ENCODE measurements at places on chromosomes 4 and X.

- DNase-seq = no peak
Measured at GRCh38 chr4:169841776-169842175, 84.0 kb upstream of the HPF1 start.

DNA sequence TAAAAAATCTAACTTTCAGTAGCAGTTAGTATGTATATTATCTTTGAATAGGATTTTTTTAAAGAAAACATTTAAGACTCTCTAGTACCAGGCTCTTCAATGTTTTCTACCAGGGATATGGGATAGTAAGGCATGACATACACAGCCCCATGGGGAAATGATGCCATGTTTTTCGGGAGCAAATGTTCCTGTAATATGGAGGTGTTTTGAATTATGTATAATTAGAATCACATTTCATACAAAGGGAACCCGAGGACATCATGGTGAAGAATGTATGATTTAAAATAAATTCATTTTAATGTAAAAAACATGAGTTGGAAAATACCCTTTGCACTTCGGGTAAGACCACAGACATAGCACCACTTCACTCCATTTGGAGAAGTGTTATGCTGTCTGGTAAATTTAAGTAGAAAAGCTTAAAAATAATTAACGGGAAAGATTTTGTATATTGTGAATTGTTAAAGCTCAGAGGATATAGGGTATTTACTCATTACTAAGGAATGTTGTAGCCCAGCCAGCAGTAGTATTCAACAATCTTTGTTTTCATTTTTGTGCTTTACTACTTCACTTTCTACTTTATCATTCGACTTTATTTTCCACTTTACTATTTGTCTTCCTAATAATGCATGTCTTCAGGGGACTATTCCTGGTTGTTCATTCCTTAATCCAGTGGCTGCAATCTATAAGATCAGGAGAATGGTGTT lies 2050.7 kb downstream of the ARAP2 start:
- DNase-seq = no peak

- no peak for DNase-seq
Measured at GRCh38 chr4:6991771-6992557, 51.2 kb upstream of the TADA2B start.

- no peak for DNase-seq
Measured at GRCh38 chr4:144575181-144575580, 70.8 kb upstream of the HHIP start.

DNA sequence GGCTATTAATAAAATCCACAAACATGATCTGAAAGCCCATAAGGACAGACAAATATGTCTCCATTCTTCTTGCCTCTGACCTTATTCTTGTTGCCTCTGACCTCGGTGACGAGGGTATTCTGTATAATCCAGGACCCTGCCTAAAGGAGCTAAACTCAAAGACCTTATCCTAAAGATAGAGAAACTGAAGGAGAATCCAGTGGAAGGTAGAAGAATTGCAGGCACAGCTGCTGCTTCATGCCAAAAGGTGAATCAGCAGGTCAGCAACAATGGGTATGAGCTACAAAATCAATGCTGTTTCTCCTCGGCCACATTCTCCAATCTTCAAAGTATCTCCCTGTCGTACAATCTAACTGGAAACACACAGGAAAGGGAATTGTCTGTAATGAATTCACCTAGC lies 71.4 kb downstream of the INTS6L start:
- DNase-seq = no peak

GRCh38 chr4:145130788-145131399 lies 32.8 kb downstream of the ABCE1 start:
- DNase-seq = no peak

DNA sequence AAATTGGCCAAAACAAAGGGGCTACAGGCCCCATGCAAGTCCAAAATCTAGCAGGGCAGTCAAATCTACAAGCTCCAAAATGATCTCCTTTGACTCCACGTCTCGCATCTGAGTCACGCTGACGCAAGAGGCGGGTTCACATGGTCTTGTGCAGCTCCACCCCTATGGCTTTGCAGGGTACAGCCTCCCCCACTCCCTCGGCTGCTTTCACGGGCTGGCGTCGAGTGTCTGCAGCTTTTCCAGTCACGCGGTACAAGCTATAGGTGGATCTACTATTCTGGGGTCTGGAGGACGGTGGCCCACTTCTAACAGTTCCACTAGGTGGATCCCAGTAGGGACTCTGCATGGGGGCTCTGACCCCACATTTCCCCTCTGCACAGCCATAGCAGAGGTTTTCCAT lies 99.2 kb upstream of the KCNIP4 start:
- DNase-seq = no peak

DNA sequence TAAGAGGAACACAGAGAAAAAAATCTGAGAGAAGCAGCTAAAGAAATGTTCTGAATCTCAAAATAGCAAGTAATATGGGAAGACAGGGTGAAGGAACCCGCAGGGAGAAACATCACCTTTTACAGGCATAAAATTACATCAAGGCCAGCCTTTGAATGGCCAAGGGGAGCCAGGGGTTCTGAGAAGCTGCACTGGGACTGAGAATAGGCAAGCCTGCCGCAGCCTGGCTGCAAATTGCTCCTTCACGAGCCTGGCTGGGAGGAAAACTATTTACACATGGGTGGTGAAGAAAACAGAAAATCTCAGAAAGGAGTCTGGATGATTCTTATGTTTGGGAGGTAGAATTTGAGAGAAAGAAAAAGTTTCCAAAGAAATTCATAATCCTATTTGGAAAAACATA lies 74.5 kb upstream of the QRFPR start:
- DNase-seq = no peak

DNA sequence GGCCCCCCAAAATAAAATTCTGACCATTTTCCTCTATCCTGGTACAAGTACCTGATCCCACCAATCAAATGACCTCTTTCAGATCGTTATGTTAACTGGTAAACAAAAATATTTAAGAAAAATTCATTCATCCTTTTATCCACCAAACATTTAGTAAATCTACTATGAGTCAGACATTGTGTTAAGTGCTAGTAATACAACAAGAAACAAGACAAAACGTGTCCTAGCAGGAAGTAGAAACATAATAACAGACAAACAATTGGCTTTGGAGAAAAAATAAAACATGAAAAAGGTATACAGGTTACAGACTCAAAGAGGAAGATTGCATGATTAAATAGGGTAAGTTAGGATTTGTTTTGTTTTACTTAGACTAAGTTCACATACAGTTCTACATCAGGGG lies 43.7 kb downstream of the ANTXR2 start:
- no peak for DNase-seq

- no peak for DNase-seq
Measured at GRCh38 chr4:185589067-185589836, 53.9 kb upstream of the PDLIM3 start.

DNA sequence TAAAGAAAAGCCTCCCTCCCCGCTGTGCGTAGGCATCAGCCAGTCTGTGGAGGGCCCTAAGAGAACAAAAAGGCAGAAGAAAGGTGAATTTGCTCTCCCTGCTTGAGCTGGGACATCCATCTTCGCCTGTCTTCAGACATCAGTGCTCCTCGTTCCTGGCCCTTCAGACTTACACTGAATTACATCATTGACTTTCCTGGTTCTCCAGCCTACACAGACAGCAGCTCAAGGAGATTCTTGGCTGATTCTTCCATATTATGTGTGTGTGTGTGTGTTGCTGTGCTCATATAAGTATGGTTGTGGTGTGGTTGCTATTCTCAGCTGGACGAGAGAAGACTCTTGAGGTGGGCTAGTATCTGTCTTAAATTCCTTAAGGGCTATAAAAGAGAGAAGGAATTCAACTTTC lies 35.5 kb upstream of the CD99L2 start:
- no peak for DNase-seq

DNA sequence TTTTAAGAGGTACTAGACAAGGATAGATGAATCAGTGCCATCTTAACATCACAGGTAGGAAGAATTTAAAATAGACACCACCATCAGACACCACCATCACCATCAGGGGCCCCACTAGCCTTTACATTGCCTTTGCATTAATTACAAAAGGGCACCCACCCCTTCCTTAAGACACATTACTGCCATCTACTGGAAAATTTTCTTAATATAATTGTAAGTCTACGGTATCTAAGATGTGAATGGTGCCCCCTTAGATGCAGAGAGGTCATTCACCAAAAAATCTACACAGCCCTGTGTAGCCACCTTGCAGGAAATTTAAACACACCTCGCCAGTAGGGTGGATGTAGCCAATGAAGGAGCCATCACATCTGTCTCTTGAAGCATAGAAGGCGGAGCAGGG lies 184.1 kb downstream of the MID1IP1 start:
- DNase-seq = no peak

DNA sequence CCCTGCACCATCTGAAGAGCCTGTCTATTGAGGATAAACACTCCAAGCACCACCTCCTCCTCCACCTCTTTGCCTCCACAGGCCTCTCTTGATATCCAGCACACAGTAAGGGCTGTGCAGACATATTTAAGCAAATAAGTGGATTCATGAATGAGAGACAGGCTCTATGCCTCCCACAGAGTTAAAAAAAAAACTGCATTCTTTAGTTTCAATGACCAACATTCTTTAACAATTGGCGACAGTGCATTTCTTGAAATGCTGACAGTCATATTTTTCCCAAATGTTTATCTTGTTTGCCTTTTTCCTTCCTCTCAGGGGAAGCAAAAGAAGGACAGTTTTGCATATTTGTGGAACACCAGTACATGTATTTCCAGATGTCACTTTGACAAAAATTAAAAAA lies 38.6 kb downstream of the MXRA5 start:
- no peak for DNase-seq

DNA sequence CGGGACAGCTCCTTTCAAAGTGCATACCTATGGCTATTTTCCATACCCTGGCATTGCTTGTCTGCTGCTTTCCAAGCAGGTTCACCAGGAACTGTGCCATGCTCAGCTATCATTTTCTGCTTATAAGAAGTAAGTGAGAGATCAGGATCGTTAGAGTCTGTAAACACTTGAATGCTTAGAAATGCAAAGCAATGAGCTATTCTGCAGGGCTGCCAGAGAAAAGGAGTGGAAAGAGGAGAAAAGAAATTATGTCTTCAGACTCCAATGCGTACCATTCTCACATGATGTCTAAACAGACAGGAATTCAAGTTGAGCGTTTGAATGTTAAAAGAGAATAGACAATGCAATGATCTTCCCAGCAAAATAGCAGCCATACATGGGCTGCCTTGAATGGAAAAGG lies 245.5 kb upstream of the SLC7A11 start:
- DNase-seq = no peak

DNA sequence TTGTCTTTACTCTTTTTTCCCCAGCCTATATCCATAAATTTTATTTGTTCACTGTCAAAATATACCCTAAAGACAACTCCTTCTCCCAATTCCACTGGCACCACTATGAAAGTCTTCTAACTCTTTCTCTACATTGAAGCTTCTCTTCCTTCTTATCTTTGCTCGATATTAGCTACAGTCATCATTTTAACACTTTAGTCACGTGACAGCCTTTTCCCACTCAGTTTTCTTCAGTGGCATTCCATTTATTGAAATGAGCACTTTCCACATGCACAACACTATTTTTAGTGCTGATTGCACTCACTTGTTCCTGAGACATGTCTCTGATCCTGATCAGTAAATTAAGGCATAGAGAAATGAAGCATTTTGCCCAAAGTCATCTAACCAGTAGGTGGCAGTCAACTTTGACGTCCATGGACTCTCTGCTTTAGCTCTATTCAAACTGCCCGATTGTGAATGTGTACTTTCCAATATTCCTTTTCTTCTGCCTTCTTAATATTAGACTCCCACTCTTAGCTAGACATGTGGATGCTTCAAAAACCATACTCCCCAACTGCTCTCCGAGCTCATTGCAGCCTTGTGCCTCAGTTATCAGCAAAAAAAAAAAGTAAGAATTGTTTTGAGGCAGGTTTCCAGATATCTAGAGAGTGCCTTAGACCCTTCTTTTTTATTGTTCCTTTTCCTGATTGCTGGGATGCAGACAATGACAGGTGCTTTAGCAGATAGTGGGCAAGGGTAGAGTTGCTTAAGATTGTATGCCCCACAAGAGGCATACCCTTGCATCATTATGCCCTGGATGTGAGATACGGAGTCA lies 394.4 kb upstream of the ADGRL3 start:
- DNase-seq = no peak

- DNase-seq = no peak
Measured at GRCh38 chrX:26070882-26071281, 67.3 kb upstream of the MAGEB18 start.

DNA sequence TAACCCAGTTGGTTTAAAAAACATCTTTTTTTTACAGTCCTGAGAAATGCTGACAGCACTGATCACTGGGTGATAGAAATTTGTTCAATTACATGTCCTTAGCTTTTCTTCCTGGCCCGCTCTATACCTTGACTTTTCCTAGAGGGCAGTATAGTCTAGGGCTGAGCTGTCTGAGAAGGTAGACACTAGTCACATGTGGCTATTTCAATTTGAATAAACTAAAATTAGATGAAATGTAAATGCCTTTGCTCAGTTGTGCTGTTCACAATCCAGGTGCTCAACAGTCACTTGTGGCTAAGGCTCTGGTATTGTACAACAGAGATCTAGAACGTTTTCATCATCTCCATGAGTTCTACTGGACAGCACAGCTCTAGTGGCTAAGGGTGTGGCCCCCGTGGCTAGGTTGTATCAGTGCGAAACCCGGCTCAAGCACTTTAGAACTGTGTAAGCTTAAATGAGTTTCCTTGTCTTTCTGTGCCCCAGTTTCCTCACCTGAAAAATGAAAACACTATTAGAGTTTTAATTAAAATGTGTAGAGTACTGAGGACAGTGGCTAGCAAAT lies 111.6 kb upstream of the WDR17 start:
- DNase-seq = no peak

GRCh38 chrX:131841496-131842437 lies 181.3 kb upstream of the STK26 start:
- DNase-seq = peak; percentile 45

GRCh38 chr4:36292556-36293188 lies 11.3 kb downstream of the DTHD1 start:
- DNase-seq = no peak

- DNase-seq = no peak
Measured at GRCh38 chr4:182528819-182529218, 285.6 kb downstream of the TENM3 start.

GRCh38 chrX:10206317-10206716 lies 49.5 kb downstream of the CLCN4 start:
- DNase-seq = no peak

DNA sequence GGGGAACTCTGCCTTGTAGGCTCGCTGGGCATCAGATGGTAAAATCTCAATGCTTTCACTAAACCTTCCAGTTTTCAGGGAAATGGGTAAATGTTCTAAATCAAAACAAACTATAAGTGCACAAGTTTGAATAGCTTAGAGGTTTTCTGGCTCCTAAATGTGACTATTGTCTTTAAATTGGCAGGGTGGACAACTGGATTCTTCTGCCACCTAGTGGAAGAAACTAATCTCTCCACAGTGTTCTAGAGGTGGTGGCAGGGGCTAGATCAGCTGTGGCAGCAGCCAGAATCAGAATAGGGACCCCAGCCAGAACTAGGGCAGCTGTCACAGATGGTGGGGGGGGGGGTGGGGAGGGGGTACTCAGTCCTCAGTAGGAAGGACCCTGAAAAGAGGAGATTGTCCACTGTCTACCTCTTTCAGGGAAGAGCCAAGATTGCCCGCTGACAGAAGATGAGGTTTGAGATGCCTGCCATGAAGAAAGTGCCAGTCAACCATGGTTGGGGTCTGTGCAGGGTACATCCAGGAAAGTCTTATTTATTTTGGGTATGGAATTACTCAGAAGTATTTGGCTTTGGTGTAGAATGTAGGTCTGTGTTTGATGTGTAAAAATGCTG lies 201.4 kb downstream of the CCNG2 start:
- DNase-seq = no peak
